Smooth muscle cell of trachea (primary cell): ENCODE measurements at places on chromosomes 16 and 17. TPM values are rescaled to one million over a fixed set of nuclear protein-coding genes. Genes with fewer than 3 reads are reported as not detected.

Gene ACBD4
- 7.9 and 16.0 TPM in 2 replicates for total RNA-seq

Gene TNFRSF12A
- total RNA-seq, result 91.0 and 208 TPM in 2 replicates

Gene IL17C
- total RNA-seq, result not detected in 2 replicates

Gene C1QTNF8
- total RNA-seq, result not detected in 2 replicates

Gene PYDC1
- total RNA-seq, result not detected in 2 replicates

Gene MT1A
- 1.5 and 1.7 TPM in 2 replicates for total RNA-seq

Gene CSHL1
- 0.15 TPM in 1 of 2 replicates, not detected in the other for total RNA-seq
